ENCODE measurements at places on chromosomes 1 and 21.
A peak's percentile ranks its signal among the peaks of the same experiment; 100 is the strongest.

- no peak for DNase-seq
Measured at GRCh38 chr1:234735916-234736315, 125.9 kb upstream of the IRF2BP2 start.

DNA sequence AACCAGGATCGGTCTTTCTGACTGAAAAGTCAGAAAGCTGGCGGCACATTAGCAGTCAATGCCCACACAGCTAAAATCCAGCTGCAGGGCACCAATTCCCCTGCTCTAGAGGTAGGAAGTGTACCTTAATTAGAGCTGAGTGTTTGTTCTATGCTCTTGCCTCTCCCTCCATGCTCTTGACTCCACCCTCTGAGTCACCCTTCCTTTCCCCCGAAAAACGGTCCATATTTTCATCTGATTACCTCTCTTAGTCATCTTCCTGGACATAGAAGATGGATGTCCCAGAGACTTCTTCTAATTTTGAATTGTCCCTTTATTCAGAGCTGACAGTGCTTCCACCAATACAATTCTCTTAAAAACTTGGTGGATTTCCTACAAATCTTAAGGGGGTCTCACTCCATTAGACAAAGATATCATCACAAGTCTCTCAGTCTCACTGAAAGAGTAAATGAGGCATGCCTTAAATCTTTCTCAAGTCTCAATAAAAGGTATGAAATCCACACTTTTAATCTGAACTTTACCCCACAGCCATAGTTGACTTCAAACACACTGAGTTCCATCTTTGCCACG, 44.1 kb upstream of the SLC19A1 start:
- DNase-seq = no peak

- no peak for DNase-seq
Measured at GRCh38 chr21:31034378-31034777, 3.9 kb downstream of the KRTAP19-8 start.

DNA sequence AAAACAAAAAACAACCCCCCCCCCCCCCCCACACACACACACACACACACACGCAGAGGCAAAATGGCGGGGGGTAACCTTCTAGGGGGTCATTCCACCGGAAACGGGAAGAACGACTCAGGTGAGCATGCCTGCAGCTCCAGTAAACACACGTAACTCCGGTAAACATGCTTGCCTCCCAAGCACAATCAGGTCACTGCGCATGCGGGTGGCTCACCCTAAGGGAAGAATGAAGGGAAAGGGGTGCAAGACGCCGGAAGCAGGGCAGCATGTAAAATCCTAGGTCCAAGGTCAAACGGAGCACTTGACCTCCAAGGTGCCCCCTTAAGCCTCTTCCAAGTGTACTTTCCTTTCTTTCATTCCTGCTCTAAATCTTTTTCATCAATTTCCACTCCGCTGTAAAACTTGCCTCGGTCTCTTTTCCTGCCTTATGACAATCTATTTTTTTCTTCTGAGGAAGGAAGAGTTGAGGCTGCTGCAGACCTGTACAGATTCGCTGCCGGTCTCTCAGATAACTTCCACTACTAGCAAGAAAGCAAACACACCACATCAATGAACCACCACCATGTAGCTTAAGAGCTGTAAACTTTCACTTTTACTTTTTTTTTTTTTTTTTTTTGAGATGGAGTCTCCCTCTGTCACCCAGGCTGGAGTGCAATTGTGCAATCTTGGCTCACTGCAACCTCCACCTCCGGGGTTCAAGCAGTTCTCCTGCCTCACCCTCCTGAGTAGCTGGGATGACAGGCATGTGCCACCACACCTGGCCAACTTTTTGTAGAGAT, 21.0 kb upstream of the CBR3 start:
- peak; percentile 23 for DNase-seq

- no peak for DNase-seq
Measured at GRCh38 chr1:160539990-160540858, 17.2 kb upstream of the SLAMF6 start.

DNA sequence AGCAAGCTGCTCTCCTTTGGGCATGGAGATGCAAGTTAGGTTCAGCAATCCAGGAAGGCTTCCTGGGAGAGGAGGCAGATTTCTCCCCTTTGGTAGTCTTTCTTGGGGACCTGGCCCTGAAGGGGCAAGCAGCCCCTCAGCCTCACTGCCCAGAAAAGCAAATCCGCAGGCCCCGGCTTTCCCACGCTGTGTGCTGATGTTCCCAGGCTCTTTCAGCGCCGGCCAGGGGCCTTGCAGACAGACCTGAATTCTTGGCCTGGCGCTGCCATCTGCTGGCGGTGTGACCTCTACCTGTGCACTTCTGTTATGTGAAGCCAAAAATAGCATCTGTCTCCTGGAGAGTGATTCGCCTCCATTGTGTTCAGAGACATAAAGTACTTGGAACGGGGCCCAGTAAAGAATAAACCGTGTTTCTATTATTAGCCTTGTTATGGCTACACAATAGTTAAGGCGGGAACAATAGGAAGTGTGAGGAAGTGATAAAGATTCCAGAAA, 64.8 kb downstream of the ALPL start:
- peak; percentile 89 for DNase-seq

DNA sequence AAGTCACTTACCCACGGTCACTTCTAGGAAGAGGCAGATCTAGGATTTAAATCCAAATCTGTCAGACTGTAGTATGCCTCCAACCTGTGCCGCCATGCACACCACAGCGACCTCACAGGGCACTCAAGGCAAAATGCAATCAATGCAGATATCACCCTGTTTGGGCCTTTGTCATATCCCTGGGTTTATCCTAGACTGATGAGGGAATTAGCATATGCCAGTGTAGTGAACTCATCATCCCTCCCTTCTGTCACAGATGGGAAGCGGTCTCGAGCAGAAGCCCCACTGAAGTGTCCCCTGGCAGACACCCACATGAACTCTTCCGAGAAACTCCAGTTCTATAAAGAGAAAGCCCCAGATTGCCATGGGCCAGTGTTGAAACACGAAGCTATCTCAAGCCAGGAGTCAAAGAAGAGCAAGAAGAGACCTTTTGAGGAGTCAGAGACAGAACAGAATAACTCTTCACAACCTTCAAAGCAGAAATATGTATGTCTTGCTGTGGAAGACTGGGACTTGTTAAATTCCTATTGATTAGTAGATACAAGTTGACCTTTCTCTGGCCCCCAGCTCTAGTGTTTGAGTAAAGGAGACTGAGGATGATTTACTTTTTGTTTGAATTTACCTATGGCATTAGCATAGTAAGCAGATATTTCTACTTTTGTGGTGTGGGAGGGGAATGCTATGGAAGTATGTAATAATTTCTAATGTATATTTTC, 21.4 kb downstream of the LRRC42 start:
- DNase-seq = no peak

DNA sequence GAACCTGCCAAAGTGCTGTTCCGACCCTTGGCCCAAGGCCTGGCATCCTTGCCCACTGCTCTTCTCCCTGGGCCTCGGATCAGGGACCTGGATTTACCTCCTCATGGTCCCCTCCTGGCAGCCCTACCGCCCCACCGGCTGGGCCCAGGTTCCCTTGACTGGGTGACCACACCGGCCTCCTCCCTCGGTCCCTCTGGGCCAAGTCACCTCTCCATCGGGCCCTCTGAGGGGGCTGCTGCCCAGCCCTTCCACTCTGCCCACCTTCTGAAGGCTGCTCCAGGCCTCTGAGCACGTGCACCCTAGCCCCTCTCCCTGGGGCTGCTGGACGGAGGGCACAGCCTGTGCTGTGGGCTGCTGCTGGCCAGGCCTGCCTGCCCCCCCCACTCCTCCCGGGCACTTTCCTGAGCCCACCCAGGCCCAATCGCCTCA, 9.3 kb upstream of the MMEL1 start:
- DNase-seq = no peak

DNA sequence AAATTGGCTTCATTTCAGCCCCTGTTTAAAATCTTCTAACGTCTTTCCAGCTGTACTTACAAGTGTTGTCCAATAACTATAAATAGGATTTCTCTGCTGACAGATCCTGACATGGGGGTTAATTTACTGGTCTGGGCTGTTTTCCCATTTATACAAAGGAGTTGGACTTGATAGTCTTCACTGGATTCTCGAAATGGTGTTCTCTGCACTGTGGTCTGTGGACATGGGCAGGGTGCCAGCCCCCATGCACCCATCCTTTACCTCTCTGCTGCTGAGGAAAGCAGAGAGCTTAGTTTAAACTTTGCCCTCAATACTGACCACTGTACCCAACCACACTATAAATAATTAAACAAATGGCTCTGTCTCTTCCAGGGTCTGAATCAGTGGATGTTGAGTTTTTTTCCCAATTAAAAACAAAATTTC, 5.2 kb downstream of the DIO1 start:
- no peak for DNase-seq

GRCh38 chr1:117128323-117129079, 7.0 kb upstream of the TRIM45 start:
- DNase-seq = no peak

GRCh38 chr1:177181280-177181630, 10.5 kb downstream of the BRINP2 start:
- no peak for DNase-seq

DNA sequence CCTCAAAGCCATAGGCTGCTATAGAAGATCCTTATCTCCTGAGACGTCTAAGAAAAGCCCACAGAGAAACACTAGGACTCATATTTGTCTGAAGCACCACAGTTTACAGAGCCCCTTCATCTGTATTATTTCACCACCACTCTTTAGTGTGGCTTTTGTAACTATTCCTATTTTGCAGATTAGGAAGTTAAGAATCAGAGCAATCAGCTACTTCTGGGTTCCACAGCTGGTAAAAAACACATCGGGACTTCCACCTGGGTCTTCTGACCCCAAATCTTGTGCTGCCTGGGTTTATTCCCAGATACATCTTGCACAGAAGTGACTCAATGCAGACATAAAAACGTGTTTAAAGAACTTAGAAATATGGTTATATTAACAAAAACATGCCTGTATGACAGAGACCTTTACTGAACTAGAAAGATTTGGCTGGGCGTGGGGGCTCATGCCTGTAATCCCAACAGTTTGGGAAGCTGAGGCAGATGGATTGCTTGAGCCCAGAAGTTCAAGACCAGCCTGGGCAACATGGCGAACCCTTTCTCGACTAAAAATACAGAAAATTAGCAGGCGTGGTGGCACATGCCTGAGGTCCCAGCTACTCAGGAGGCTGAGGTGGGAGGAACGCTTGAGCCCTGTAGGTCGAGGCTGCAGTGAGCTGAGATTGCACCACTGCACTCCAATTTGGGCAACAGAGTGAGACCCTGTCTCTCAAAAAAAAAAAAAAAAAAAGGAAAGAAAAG, 40.9 kb downstream of the ELK4 start:
- no peak for DNase-seq

DNA sequence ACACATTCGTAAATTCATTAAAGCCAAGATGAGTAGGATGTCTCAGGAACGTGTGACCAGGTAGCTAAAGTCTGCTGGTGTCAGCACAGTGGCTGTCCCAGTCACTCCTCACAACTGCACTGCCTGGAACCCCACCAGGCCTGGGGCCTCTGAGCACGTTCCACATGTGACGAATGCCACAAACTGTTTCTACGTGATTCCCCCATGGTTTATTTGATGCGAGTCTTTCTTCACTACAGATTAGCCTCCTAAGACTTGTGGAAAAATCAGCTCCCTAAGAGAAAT, 33.2 kb downstream of the PRDM15 start:
- no peak for DNase-seq

GRCh38 chr1:202135221-202135721, 9.3 kb downstream of the ARL8A start:
- DNase-seq = peak; percentile 64

GRCh38 chr1:230345139-230345885, 80.8 kb downstream of the PGBD5 start:
- no peak for DNase-seq

DNA sequence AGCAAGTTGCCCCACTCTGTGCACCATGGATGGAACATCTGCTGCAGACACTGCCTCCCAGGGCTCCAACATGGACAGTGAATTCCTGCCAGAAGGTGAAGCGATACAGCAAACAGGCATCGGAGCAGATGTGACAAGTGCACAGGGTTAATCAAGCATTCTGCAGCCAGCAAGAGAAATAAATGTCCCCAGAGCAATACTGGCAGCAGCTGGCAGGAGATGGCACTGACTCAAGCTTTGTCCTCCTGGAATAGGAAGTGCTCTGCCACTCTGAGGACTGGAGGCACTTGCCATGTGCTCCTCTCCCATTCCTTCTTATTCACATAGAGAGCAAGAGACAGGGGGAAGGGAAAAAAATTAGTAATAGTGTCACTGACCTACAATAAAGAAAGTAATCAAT, 402.7 kb upstream of the DAB1 start:
- DNase-seq = no peak

DNA sequence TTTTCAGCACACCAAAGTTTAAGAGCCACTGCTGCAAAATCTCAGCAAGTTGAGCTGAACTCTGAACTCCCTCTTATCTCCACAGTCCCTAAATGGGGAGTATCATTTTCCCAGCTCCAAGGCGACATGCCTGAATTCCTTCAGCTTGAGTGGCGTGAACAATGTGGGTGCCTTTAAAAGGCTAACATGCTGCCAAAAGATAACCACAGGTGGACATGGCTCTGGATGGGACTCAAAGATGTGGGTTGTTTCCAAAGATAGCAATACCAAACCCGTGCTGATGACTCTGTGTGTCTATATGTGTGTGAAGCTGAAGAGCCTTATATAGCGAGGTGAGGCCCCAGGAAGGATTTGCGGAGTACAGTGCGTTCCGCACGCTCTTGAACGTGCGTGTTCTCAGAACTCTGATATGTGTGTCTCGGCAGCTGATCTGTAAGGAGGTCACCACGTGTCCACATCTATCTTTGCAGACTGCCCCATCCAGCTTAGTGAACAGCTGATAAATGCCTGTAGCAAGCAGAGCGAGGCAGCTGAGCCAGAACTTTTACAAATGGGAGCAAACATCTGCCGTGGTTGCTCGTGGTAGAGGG, 189.2 kb downstream of the DYRK1A start:
- DNase-seq = no peak

DNA sequence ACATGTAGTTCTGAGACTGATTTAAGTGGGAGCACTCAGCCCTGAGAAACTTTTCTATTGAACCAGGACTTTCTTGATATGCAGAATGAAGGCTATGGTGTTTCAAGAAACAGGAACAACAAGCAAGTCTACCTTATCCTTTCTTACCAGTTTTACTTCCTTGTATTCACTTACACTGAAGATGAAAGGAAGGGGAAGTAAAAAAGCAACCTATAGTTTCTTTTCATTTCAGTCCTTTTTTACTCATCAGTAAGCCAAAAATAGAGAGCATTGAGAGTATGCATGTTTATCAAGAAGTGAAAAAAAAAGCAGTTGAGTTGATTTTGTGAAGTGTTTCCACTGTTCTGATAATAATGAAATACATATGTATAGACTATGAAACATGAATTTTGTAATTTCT, 1010.3 kb downstream of the AMY1C start:
- no peak for DNase-seq

- no peak for DNase-seq
Measured at GRCh38 chr1:170931650-170932049, 3.7 kb upstream of the MROH9 start.

All from NCI-H187 (cell line).